Left kidney (tissue), 8 donors: ENCODE measurements at places on chromosomes 3 and 15. TPM values are rescaled to one million over a fixed set of nuclear protein-coding genes. Genes with fewer than 3 reads are reported as not detected.

Gene SI
- polyA plus RNA-seq = not detected

Gene RAB6B
- polyA plus RNA-seq = 15.3 TPM

DNA sequence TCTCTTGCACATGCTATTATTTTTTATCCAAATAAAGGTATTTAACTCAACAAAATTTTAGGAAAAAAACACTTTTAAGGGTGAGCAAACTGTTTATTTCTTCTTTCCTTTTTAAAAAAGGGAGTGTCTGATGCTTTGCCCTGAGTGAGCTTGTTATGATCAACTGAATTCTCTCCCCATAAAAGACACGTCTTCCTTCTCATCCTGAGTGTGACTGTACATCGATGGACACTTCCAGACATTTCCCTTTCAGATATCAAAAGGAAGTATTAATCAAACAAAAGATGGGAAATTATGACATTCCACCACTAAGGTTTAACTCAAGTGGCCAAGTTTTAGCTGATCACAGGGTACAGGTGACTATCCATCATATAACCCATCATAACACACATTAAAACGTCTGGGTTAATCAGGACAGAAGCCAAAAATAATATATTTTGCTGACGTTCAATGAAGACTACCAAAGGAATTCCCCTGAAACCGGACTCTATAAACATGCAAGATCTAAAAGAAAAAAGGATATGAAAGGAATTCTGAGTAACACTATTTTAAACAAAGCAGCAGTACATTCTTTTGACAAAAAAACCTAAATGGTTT, 354.8 kb downstream of the MECOM start:
- DNase-seq = no peak

DNA sequence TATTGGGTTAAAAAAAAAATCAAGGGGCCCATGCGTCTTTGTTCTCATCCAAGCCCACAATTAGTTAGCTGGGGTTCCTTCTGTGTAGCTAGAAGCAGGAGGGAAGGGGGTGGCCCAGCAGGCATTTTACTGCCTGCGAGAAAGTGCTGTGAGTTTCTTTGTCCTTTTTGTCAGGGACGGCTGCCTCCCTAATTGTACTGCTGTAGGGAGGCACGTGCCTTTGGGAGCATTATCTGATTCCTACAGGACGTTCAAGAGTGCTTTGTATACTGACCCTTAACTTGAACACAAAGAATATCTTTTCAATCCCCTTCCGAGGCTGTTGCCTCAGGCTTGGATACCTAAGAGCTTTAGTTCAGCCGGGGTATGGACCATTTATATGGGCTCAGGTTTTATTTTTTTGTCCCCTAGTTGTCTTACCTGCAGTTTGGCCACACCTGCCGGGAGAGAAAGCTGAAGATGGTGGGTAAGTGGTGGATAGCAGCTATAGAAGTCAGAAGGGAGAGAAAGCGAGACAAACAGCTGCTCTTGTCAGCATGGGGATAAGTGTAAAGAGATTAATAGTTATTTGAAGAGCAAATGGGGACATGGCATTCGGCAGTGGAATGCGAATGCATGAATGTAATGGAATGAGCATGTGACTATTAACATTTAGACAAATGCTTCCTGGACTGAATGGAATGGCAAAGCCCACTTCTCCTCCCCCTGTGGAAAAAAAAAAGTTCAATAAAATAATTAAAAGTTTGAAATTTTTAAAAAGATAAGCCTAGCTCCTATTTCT, 175.2 kb downstream of the TP63 start:
- peak; percentile 42 for DNase-seq
